ENCODE measurements at places on chromosomes 3 and 15.
A peak's percentile ranks its signal among the peaks of the same experiment; 100 is the strongest.

DNA sequence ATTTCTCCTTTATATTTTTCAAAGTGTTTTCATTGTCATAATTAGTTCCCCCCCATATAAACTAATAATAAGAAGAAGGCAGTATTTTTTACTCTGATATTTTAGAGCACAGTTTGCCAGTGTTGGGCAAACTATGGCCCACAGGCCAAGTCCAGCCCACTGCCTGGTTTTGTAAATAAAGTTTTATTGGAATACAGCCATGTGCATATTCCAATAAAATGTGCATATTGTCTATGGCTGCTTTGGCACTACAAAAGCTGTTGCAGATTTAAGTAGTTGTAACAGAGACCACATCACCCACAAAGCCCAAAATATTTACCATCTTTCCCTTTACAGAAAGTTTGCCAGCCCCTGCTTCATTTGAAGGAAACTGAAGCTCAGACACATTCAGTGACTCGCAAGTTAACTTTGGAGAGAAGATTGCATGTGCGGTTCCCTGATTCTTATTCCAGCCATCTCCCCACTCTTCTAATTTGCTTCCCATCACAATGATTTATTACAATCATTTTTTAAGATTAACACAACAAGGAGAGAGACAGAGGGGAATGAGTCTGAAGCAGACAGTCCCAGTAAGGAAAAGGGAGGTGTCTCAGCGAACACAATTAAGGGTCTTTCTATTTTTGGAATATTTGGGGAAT is 48.9 kb downstream of the RFTN1 start:
- DNase-seq = no peak

DNA sequence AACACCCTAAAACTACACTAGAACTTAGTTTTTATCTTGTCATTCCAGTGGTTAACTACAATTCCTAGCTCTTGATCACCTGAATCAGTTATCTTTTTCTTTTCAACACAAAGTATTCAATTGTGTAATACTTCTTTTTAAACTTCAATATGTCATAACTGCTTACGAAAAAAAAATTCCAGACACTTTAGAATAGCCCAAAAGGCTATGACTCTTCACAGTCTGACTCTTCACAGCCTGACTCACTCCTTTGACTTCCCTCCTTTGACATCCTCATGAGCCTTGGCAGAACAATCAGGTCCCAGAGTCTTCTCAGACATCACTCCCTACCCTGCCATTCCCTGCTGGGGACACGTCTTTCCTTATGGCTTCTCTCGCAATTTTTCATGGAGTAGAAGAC is 727.1 kb downstream of the ROBO1 start:
- DNase-seq = no peak

DNA sequence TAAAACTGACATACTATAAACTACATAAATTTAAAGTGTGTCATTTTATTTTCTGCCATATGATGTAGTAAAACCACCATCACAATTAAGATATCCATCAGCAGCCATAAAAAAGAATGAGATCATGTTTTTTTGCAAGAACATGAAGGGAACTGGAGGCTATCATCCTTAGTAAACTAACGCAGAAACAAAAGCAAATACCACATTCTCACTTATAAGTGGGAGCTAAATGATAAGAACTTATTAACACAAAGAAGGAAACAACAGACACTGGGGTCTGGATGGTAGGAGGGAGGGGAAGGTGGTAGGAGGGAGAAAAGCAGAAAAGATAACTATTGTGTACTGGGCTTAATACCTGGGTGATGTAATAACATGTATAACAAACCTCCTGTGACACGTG is 24.6 kb downstream of the CCDC14 start:
- no peak for DNase-seq

DNA sequence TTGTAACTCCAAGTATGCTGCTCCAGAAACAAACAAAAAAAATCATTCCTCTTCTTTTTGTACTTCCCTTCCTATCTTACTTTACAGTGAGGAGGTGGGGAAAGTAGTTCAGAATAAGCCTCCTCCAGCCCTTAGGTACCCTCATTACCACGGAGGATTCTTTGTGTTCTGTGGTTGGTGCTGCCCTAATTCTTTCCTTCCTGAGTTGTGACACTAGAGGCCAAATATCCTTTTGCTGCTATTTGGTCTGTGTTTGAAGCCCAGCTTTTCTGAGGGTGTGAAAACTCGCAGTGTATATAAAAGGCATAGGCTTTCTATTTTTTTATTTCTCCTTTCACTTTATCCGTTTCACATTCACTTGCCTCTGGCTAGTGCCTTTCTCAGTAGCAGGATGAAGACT is 98.2 kb downstream of the HHLA2 start:
- DNase-seq = no peak

DNA sequence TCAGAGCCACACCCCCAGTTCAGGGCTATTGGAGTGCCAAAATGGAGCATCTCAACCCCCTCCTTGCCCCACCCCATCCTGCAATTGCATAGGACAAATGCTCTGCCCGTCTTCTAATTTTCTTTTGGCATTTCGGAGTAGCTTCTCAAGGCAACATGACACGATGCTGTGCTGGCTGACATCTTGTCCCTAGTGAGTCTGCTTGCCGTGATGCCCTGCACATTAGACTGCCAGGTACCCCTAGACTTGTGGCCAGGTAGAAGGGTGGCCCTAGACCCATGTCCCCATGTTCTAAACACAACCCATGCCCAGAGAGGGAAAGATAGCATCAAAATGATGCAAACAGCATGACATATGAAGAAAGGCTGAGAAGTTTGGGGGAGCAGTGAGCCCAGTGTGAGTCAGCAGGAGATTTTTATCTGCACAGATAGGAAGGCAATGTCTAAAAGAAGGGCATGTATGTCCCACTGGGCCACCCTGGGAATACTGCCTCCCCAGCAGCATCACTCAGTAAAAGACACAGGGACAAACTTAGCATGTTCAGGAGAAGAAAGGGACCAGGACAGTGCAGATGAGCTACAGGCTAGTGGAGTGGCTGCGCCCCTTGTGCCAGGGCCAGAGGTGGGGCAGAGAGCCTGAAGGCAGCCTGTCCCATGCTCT is 36.8 kb downstream of the CA12 start:
- no peak for DNase-seq

GRCh38 chr3:29527246-29527645 is 246.4 kb downstream of the RBMS3 start:
- DNase-seq = no peak

- no peak for DNase-seq
These were observed 54.5 kb upstream of the ABHD10 start for GRCh38 chr3:111924283-111924682.

GRCh38 chr3:37514055-37514665 is 339.8 kb upstream of the LRRFIP2 start:
- DNase-seq = no peak

DNA sequence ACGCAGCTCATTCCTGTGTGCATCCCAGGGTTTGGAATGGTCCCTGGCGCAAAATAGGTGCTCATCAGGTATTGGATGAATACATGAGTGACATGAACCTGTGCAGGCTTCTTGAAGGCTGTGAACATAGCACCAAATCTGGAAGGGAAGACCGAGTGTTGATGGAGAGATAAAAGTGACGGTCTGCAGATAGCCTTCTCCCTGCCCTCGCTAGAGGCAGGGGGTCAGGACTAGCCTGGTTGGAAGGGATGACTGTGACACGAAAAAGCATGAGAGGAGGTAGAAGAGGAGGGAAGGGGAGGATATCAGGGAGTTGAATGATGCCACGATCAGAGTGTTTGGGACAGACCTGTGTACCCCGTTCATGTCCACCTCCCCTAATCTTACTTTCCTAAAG is 267.1 kb downstream of the XXYLT1 start:
- DNase-seq = peak; percentile 6
